Breast epithelium (tissue), 4 donors: ENCODE measurements at places on chromosomes 2 and 18. TPM values are rescaled to one million over a fixed set of nuclear protein-coding genes. Genes with fewer than 3 reads are reported as not detected.

- no peaks in the 10 kb centered on the region for H3K4me1 ChIP-seq
- no peak overlapping the region for H3K4me3 ChIP-seq
- H3K27me3 ChIP-seq, result no peaks in the 10 kb centered on the region
- H3K27ac ChIP-seq, result no peak overlapping the region
- DNase-seq, result no peak
- no peaks in the 10 kb centered on the region for H3K36me3 ChIP-seq
These were observed 33.2 kb downstream of the MLPH start for GRCh38 chr2:237520290-237520689.

DNA sequence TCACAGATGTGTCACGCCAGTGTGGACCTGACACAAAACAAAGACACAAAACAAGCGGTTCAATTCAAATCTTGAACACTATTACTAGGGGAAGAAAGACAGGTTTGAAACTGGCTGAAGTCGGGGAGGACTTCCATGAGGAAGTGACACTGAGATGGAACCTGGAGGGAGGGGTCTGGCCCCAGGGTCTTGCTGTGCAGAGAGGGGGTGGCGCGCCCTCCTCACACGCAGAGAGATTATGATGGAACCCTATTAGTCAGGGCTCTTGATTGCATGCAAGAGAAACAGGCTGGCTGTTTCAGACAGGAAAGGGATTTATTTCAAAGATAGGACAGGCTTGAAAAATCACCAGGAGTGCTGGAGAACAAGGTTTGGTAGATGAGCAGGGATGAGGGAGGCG is 363.6 kb upstream of the HS6ST1 start:
- H3K36me3 ChIP-seq, result no peaks in the 10 kb centered on the region
- H3K4me1 ChIP-seq, result no peaks in the 10 kb centered on the region
- no peaks in the 10 kb centered on the region for H3K27me3 ChIP-seq
- DNase-seq, result no peak
- H3K4me3 ChIP-seq, result no peak overlapping the region

DNA sequence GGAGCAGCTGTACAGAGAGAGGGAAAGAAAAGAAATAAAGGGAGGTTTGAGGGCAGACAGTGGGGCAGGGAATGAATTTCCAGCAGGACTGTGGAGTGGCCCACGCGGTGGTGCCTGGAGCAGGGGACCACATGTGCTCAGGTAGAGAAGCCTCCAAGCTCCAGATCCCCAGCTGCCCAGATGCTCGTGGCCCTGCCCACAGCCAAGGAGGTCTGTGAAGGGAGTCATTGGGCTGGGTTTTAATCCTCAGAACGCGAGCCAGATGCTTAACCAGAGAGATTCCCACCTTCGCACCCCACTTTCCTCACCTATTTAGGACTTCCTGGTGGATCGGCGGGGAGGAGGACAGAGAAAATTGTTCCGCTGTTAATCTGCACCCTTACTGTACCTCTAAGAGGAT is 369.4 kb downstream of the PARD3B start:
- no peak for DNase-seq
- H3K4me3 ChIP-seq, result no peak overlapping the region
- no peaks in the 10 kb centered on the region for H3K36me3 ChIP-seq
- no peaks in the 10 kb centered on the region for H3K4me1 ChIP-seq

- H3K4me1 ChIP-seq, result no peaks in the 10 kb centered on the region
- no peak overlapping the region for H3K4me3 ChIP-seq
- H3K27me3 ChIP-seq, result no peaks in the 10 kb centered on the region
- DNase-seq, result no peak
- H3K27ac ChIP-seq, result peak overlapping the region; percentile 66
These were observed 8.2 kb downstream of the ADRA2B start for GRCh38 chr2:96108151-96108540.

- no peak for DNase-seq
- H3K27ac ChIP-seq, result no peak overlapping the region
- H3K4me1 ChIP-seq, result no peaks in the 10 kb centered on the region
These were observed 40.7 kb downstream of the PCBP1 start for GRCh38 chr2:70128005-70128404.

DNA sequence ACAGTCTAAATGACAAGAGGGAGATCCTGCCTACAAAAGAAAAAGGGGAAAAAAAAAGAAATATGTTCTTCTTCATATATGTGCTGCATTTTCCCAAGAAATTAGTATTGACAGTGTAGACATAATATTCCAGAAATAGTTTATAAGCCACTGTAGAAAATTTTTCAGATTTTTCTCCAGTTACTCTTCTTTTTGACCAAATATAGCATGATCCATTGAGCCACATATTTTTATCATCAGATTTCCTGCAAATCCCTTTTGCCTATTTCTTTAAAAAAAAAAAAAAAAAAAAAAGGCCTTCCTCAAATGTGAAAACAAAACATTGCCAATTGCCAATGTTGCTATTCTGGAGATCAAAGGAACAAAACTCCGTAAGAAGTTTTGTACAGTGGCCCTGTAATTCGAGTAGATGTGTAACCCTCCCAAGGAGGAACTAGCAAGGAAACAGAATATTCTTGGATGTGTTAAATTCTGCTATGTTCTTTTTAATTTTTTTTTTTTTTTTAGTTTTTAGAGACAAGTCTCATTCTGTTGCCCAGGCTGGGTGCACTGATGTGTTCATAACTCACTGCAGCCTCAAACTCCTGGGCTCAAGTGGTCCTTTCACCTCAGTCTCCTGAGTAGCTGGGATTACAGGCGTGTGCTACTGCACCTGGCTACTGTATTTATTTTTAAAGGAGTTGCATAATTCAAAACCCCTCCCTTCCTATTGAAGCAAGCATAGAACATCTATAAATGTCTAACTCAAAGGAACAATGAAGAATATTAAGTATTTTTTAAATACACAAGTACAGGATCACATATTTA is 12.5 kb upstream of the CABYR start:
- H3K36me3 ChIP-seq, result no peaks in the 10 kb centered on the region
- no peak overlapping the region for H3K4me3 ChIP-seq
- no peaks in the 10 kb centered on the region for H3K27me3 ChIP-seq
- no peaks in the 10 kb centered on the region for H3K4me1 ChIP-seq
- DNase-seq, result no peak
- H3K27ac ChIP-seq, result no peak overlapping the region

GRCh38 chr18:60809937-60810336 is 437.4 kb upstream of the MC4R start:
- H3K4me1 ChIP-seq, result no peaks in the 10 kb centered on the region
- no peaks in the 10 kb centered on the region for H3K27me3 ChIP-seq
- H3K4me3 ChIP-seq, result no peak overlapping the region
- no peak overlapping the region for H3K27ac ChIP-seq

GRCh38 chr2:56357655-56358295 is 174.0 kb downstream of the CCDC85A start:
- DNase-seq, result no peak
- no peaks in the 10 kb centered on the region for H3K4me1 ChIP-seq
- H3K27me3 ChIP-seq, result no peaks in the 10 kb centered on the region
- H3K4me3 ChIP-seq, result no peak overlapping the region
- no peak overlapping the region for H3K27ac ChIP-seq

GRCh38 chr2:233650981-233651380 is 14.7 kb downstream of the UGT1A10 start:
- no peak overlapping the region for H3K4me3 ChIP-seq
- DNase-seq, result no peak
- H3K27me3 ChIP-seq, result no peaks in the 10 kb centered on the region
- H3K27ac ChIP-seq, result no peak overlapping the region

DNA sequence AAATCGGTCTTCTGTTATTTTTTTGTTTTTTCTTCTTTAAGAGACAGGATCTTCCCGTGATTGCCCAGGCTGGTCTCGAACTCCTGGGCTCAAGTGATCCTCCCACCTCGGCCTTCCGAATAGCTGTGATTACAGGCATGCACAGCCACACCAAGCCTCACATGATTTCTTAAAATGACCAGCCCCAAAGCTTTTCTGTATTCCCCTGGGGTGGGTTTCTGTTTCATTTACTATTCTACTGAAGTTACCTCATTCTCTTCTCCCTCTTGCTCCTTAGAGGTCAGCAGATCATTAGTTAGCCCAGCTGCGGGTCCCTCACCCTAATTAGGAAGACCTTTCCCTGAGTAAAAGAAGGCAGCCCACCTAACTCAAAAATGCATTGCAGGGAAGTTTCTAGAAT is 27.6 kb downstream of the SLC1A4 start:
- H3K36me3 ChIP-seq, result no peaks in the 10 kb centered on the region
- H3K4me3 ChIP-seq, result no peak overlapping the region

GRCh38 chr2:192484903-192485302 is 290.2 kb upstream of the TMEFF2 start:
- no peak for DNase-seq
- H3K4me1 ChIP-seq, result no peaks in the 10 kb centered on the region
- H3K4me3 ChIP-seq, result no peak overlapping the region
- H3K27me3 ChIP-seq, result no peaks in the 10 kb centered on the region
- no peak overlapping the region for H3K27ac ChIP-seq

DNA sequence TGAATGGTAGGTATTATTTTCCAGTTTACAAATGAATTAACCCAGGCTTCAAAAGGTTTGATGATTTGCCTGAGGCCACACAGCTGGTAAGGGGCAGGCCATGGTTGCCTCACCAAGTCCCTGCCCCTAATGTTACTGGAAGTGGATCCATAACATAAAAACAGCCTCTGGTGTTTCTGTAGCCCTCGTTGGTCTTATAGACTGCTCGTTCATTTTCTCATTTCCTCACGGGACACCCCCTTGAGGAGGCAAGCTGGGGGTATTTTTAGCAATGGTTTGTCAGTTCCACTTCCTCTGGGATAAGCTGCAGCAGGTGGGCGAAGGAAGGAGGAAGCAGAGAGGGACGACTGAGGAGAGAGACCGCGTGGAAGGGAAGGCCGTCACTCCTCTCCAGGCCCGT is 32.9 kb upstream of the NDUFV2 start:
- no peak overlapping the region for H3K4me3 ChIP-seq
- H3K27me3 ChIP-seq, result no peaks in the 10 kb centered on the region
- no peak overlapping the region for H3K27ac ChIP-seq
- DNase-seq, result no peak
- no peaks in the 10 kb centered on the region for H3K4me1 ChIP-seq
- no peaks in the 10 kb centered on the region for H3K36me3 ChIP-seq

GRCh38 chr2:171741189-171741588 is 53.9 kb downstream of the DYNC1I2 start:
- no peaks in the 10 kb centered on the region for H3K4me1 ChIP-seq
- H3K4me3 ChIP-seq, result no peak overlapping the region
- no peaks in the 10 kb centered on the region for H3K27me3 ChIP-seq

GRCh38 chr18:28808373-28808772 is 631.4 kb upstream of the CDH2 start:
- no peaks in the 10 kb centered on the region for H3K36me3 ChIP-seq
- H3K4me1 ChIP-seq, result no peaks in the 10 kb centered on the region
- H3K27me3 ChIP-seq, result no peaks in the 10 kb centered on the region
- H3K4me3 ChIP-seq, result no peak overlapping the region
- no peak overlapping the region for H3K27ac ChIP-seq

DNA sequence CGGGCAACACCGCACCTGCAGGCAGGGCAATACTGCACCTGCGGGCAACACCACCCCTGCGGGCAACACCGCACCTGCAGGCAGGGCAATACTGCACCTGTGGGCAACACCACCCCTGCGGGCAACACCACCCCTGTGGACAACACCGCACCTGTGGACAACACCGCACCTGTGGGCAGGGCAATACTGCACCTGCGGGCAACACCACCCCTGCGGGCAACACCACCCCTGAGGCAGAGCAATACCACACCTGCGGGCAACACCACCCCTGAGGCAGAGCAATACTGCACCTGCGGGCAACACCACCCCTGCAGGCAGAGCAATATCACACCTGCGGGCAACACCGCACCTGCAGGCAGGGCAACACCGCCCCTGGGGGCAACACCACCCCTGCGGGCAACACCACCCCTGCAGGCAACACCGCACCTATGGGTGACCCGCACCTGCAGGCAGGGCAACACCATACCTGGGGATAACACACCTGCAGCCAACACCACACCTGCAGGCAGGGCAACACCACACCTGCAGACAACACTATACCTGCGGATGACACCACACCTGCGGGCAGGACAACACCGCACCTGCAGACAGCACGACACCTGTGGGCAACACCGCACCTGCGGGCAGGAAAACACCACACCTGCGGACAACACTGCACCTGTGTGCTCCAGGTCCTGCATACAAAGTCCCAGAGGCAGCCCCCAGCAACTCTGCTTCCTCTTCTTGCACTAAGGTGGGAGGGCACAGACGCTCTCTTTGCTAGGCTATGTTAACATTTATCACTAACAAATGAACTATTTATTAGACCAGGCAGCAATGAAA is 57.7 kb downstream of the EIPR1 start:
- H3K27ac ChIP-seq, result no peak overlapping the region
- H3K36me3 ChIP-seq, result no peaks in the 10 kb centered on the region
- H3K27me3 ChIP-seq, result no peaks in the 10 kb centered on the region
- no peak for DNase-seq
- H3K4me3 ChIP-seq, result no peak overlapping the region

DNA sequence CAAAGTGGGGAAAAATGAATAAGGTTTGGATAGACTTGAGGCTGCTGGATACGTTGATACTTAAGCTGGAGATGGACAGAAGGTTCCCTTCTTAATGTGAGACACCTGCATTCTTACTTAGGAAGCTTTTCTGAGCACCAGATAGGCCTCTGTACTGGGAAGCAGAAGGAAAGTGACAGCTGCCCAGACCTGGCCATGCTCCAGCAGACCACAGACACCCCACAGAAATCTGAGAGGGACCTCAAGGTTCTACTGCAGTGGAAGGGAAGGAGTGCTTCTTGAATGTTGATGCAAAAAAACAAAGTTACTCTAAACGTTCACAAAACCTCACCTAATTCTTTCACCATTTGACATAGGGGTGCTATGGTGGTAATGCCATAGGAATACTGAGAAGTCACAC is 642.1 kb upstream of the ID2 start:
- no peaks in the 10 kb centered on the region for H3K36me3 ChIP-seq
- H3K4me3 ChIP-seq, result no peak overlapping the region
- no peak overlapping the region for H3K27ac ChIP-seq
- H3K27me3 ChIP-seq, result no peaks in the 10 kb centered on the region

GRCh38 chr2:8456151-8457091 is 225.4 kb upstream of the ID2 start:
- H3K27me3 ChIP-seq, result no peaks in the 10 kb centered on the region
- H3K4me1 ChIP-seq, result no peaks in the 10 kb centered on the region
- no peaks in the 10 kb centered on the region for H3K36me3 ChIP-seq
- DNase-seq, result no peak
- H3K27ac ChIP-seq, result no peak overlapping the region

DNA sequence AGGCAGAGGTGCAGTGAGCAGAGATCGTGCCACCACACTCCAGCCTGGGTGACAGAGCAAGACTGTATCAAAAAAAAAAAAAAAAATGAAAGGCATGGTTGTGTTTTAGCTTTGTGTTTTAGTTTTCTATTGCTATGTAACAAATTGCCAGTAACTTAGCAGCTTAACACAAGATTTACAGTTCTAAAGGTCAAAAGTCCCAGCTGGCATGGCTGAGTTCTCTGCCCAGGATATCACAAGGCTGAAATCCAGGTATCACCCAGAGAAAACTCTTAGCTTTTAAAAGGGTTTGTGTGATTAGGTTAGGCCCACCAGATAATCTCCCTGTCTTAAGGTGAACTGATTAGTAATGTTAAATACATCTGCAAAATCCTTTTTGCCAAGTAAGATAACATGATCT is 107.7 kb upstream of the YPEL5 start:
- H3K4me3 ChIP-seq, result no peak overlapping the region
- H3K27ac ChIP-seq, result no peak overlapping the region
- DNase-seq, result no peak
- no peaks in the 10 kb centered on the region for H3K4me1 ChIP-seq
- no peaks in the 10 kb centered on the region for H3K27me3 ChIP-seq
- no peaks in the 10 kb centered on the region for H3K36me3 ChIP-seq

- H3K36me3 ChIP-seq, result no peaks in the 10 kb centered on the region
- no peak overlapping the region for H3K4me3 ChIP-seq
- H3K27ac ChIP-seq, result no peak overlapping the region
These were observed 133.0 kb downstream of the PRPF40A start for GRCh38 chr2:152584301-152584700.

The TMEM214 gene
- total RNA-seq, result 56.0 TPM

The SERPINB10 gene
- total RNA-seq, result not detected

The OSBPL6 gene
- 4.8 TPM for total RNA-seq

The WNT6 gene
- total RNA-seq, result 3.3 TPM

The TWIST2 gene
- total RNA-seq, result 38.2 TPM

The CUL3 gene
- total RNA-seq, result 82.3 TPM

The TTR gene
- not detected for total RNA-seq
